Activated naive CD4-positive, alpha-beta T cell treated with anti-CD3 and anti-CD28 coated beads, Interleukin-2, amount 50 U/mL, for 72 hours (primary cell): ENCODE measurements at places on chromosomes 5 and 9.

DNA sequence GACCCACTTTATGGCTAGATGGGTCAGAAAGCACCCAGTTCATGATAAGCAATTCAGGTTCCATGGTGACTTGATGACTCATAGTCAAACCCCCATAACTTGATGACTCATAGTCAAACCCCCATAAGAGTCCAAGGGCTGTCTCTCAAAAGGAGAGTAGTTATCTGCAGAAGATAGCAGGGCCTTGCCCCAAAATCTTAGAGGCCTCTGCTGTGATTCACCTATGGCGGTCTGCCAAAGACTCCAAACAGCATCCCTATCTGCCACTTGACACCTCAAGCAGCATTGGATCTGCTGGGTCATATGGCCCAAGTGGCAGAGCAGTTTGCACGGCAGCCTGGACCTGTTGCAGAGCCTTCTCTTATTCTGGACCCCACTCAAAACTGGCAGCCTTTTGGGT is 395.2 kb upstream of the KIF2A start:
- DNase-seq: no peak

DNA sequence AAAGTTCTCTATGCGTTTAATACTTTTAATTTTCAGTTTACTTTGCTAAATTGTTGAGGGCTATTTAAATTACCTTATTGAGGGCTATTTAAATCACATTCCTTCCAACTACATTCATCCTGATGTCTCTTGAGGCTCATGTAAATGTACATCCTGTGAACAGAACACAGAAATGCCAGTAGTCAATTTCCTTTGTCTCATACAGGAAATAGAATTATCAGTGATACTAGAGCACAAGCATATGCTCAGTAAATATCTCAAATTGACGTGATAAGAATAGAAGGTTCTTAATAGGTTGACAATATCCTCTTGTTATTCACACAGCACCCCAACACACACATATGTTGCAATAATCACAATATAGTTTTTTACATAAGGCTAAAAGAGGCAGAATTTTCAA is 449.0 kb downstream of the CYLC2 start:
- no peak for DNase-seq

DNA sequence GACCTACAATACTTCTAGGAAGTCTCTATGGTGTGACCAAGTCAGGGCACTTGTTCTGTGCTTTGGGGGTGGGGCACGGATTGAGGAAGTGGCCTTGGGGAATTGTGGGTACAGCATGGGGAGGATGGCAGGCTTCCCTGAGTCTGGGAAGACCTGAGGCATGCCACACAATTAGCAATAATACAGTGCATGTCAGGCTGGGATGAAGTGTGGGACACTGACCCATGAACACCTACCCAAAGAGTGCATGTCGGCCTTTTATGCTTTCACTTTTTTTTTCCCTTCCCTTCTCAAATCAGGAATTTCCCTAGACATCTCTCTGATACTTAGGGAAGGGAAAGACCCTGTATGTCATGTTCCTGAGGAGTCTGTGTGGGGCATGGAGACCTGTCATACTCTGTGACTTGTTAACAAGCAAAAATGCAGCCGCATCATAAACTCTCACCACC is 146.4 kb downstream of the PALM2AKAP2 start:
- no peak for DNase-seq

GRCh38 chr5:181051841-181052671 is 12.0 kb downstream of the BTNL9 start:
- DNase-seq: no peak

- no peak for DNase-seq
These were observed 5.0 kb downstream of the GRXCR2 start for GRCh38 chr5:145867806-145868205.
